ENCODE measurements at places on chromosomes 7 and 10.

DNA sequence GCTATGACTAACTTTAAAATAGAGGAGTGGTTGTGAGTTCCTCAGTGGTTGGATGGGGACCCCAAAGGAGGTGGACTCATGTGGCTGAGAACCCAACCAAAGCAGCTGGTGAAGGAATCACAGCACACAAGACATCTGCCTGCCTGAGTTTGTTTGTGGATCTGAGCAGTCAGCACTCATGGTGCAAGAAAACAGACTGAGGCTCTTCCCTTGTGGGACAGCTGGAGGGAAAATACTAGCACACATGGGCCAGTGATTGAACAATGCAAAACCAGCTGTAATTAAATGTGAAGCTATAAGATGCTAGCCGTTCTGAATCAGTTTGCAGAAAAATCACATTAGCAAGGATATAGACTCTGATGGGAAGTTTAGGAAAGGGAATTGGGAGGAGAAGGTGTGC lies 707.3 kb downstream of the GRID1 start:
- no peak for DNase-seq

DNA sequence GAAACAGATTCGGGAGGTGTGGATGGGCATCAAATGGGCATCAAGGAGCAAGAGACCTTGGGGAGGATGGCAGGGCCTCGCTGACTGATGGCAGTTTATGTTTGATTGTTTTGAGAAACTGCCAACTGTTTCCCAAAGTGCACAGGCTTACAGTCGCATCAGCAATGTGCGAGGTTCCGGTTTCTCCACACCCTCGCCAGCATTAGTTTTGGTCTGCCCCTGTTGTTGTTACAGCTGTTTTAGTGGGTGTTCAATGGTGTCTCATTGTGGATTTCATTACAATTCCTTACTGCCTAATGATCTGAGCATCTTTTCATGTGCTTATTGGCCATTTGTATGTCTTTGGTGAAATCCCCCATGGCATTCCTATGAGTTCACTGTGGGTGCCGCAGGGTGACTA lies 24.4 kb downstream of the AKR1E2 start:
- DNase-seq = no peak

DNA sequence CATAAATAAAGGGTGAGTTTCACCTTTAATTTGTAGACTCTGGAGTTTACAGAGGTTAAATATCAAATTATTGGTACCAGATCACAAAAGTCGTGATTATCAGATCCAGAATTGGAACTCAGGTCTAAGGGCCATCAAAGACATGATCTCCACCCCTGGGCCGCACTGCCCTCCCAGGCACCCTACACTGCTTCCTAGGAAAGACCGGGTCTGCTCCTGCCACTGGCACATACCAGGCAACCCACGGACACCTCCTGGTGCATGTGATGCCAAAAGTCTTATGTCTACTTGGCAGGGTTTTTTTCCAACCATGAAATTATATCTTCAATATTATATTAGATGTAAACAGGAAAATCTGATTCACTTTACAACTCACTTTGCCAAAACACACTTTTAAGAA lies 452.8 kb downstream of the PTPRN2 start:
- peak; percentile 22 for DNase-seq

DNA sequence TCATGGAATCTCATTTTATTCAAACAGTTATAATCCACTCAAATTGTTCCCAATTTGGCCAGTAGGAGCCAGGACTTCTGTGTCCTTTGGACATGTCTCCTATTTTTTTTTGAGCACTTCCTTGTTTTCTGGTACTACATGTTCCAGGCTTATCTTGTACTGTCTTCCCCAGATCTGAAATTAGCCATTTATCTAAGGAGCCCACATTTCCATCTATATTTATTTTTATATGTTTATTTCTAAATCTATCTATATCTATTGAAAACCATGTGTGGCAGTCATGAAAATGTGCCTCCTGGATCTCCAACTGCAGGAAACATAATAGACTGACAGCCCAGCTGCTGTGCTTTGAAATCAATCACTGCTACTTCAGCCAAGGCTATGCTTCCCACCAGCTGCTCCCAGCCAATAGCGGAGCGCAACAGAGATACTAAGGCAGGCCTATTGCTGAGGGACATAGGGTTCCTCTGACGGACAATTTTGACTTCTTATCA lies 147.1 kb downstream of the LRRC4 start:
- DNase-seq = no peak

- no peak for DNase-seq
These were observed 150.2 kb upstream of the EEPD1 start for GRCh38 chr7:36002900-36003299.

GRCh38 chr7:106866298-106867281 lies 1.5 kb downstream of the PIK3CG start:
- DNase-seq = no peak
